ENCODE measurements at places on chromosomes 13 and 19. TPM values are rescaled to one million over a fixed set of nuclear protein-coding genes. Genes with fewer than 3 reads are reported as not detected.

SMAD9 gene
- total RNA-seq: 19.7 TPM

CGB3 gene
- total RNA-seq: 6.1 TPM

TLE6 gene
- 3.8 TPM for total RNA-seq

COL5A3 gene
- total RNA-seq: 1.1 TPM

MYH14 gene
- total RNA-seq: 225 TPM

DNA sequence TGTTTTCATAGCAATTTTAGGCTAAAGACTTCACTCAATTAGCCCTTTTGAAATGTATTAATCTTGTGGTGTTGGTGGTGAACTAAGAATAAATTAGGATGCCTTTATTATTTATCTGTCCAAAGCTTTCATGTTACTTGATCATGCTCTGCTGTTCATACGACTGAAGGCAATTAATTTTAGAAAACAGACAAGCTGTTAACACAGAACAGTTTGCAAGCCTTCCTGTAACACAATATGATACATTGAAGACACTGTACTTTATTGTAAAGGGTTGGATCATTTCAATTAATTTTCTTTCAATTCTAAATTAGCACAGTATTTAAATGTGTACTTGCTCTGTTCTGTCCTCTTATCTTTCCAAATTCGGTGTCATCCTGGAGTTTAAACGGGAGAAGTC lies 794.3 kb upstream of the MIR17HG start:
- no peak for DNase-seq

DNA sequence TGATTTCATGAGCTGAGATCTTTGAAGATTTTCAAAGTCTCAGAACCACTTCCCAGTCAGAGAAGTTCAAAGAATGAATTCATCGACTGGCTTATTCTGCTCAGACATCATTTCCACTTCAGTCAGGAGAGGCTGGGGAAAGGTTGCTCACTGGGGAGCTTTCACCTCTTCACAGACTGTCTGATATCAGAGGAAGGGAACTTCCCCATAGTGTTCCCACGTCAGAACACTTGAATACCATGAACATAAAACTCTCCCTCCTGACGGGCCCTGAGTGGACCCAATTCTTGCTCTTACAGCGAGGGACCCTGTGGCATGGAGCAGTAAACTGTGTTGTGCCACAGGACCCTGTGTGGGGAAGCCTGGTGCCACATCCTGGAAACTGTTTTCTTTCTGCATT lies 492.6 kb downstream of the COG6 start:
- DNase-seq: no peak

GRCh38 chr19:46224773-46225172 lies 4.8 kb upstream of the IGFL1 start:
- no peak for DNase-seq

DNA sequence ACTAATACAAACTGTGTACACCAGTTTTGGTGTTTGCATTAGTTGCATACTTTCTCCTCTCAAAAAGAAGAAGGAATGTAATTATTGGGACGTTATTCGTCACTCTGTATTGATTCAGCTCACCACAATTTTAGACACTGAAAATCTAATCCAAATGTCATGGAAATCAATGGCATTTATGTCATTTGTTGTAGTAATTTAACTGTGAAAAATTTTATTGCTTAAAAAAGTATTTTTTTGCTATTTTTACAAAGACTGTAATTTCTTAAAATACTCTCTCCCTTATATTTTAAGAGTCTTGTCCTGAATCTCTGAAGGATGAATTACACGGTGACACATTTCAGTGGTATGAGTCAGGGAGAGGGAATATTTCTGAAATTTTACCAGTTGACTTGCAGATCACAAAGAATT lies 2117.6 kb downstream of the PCDH9 start:
- DNase-seq: no peak

GRCh38 chr13:45349438-45349837 lies 8.5 kb upstream of the TPT1 start:
- DNase-seq: no peak

GRCh38 chr13:109454167-109454917 lies 332.0 kb downstream of the IRS2 start:
- no peak for DNase-seq

DNA sequence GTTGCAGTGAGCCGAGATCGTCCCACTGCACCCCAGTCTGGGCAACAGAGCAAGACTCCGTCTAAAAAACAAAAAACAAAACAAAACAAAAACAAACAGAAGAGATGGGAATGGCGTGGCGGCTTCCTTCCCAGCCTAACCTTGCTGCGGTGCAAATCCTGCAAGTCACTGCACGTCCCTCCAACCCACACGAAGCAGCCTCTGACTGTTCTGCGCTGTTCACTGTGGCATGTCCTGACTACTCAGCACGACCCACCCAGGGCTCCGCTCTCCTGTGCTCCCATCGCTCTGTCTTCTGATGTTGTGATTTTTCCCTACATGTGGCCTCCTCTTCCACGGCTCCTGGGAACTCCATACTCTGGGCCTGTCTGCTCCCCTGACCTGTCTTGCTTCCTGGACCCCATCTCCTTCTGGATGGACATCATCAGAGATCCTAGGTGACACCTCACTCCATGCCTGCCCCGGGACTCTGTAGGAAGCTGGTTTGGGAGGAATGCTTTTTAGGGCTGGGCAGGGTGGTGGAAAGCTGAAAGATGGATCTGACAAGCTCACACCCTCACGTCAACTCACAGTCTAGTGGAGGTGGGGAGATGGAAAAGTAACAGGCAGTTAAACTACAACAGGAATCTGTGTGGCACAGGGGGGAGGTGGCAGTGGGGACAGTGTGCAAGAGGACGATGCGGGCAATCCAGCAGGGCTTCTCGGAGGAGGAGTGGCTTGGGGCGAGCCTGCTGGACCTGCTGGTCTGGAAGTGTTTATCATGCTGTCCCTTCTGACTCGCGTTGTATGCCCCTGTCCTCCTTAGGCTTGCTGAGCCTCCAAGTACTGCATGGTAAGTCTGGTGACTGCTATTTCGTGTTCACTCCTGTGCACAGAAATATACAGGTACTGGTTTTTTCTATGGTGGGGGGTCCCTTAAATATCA lies 18.8 kb downstream of the ZSCAN5A start:
- DNase-seq: no peak

- DNase-seq: no peak
Measured at GRCh38 chr13:99972190-99972731, 694 bp upstream of the ZIC5 start.

GRCh38 chr19:9406798-9407352 lies 28.5 kb downstream of the ZNF266 start:
- DNase-seq: no peak

GRCh38 chr13:71626421-71627117 lies 240.4 kb downstream of the DACH1 start:
- DNase-seq: no peak

GRCh38 chr13:44306371-44307192 lies 67.0 kb upstream of the SERP2 start:
- no peak for DNase-seq

DNA sequence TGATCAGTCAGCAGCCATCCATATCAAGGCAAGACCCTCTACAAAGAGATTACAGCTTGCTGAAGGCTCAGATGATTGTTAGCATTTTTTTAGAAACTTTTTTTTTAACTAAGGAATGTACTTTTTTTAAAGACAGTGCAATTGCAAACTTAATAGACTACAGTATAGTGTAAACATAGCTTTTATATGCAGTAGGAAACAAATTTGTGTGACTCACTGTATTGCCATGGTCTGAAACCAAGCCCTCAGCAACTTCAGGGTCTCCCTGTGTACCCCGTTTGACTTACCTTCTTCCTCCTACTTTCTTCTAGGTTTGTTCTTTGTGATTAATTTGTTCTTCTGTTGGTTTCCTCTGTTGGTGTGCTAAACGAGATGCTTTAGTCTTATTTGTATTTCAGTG lies 93.0 kb upstream of the TEX29 start:
- no peak for DNase-seq

DNA sequence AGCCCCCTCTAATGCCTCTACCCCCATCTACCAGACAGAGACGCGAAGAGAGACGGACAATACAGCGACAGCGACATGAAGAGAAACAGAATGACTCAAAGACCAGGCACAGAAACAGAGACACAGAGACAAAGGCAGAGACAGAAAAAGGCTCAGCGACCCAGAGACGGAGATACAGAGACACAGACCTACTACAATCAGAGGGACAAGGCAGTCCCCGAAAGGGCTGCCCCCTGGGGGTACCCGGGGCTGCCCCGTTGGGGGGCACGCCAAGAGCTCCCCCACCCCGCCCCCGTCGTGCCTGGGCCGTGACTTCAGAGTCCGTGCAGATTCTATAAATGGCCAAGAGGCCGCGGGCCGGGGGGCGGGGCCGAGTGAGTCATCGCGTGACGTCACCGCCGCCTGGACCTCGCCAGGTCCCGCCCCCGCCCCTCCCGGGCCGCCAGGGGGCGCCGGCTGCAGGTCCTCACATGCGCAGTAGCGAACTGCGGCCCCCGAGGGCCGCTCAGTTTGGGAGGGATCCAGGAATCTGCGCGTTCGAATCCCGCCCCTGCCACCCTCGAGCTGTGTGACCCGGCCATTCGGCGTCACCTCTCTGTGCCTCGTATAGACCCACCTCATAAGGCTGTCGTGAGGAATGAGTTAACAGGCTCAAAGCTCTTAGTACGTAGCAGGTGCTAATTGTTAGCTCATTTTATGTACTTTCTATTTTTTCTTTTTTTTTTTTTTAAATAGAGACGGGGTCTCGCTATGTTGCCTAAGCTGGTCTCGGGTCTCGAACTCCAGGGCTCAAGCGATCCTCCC lies 2.7 kb upstream of the CNN1 start:
- peak; percentile 93 for DNase-seq

DNA sequence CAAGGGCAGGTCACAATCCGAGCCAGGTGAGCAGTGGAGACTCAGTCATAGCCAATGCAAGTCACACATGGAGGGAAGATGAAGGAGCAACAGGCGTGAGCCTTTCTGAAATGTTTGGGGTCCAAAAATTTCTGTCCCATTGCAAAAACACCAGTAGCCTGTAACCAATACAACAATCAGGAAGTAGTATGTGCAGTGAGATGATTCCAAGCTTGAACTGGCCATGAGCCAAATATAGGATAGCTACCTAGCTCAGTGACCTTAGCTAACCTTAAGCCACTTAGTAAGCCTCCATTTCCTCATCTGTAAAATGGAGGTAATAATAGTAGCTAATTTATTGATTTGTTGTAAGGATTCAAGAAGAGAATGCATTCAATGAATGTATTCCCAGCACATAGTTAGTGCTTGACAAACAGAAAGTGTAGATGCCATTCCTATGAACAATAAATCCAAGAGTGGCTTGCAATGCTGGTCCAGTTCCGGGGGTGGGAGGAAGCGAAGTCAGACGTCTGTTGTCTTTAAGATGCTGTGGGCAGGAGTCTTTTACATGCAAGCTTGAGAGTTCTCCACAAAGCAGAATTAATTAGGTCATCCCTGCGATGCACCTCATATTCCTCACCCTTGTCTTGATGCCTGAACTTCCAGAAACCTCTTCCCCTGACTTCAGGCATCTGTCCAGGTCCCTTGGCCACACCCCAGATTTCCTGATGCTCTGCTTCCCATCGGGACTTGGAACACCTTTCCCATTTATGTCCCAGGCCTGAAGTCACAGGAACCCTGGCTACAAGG lies 195.7 kb upstream of the UBL3 start:
- DNase-seq: no peak

GRCh38 chr13:97242755-97243497 lies 20.8 kb downstream of the MBNL2 start:
- no peak for DNase-seq

DNA sequence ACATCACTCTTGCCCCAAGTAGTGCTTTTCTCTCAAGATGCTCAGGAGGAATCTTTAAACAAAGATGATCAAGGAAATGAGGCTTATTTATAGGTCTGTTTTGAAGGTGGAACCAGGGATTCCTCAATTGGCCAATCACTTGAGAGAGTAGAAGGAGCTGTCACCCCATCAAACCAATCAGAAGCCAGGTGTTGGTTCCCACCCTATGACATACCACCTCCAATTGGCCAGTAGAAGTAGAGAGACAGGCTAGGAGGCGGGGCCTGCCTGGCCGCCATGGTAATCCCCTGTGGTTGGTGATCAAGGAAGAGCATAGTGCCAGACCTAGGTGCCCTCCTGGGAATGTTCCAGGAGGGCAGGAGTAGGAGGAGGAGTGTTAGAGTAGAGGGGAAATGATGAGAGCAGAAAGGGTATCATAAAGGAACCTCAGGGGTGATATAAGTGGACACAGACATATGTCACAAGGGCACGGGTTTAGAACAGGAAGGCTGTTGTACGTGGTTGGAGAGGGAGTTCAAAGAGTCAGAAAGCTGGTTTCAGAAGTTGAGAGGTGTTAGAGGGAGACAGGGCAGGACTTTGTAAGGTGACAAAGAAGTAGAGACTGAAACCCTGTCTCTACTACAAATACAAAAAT lies 10.5 kb downstream of the PMIS2 start:
- DNase-seq: no peak

- peak; percentile 63 for DNase-seq
Measured at GRCh38 chr13:112247471-112248405, 128.4 kb upstream of the SPACA7 start.

DNA sequence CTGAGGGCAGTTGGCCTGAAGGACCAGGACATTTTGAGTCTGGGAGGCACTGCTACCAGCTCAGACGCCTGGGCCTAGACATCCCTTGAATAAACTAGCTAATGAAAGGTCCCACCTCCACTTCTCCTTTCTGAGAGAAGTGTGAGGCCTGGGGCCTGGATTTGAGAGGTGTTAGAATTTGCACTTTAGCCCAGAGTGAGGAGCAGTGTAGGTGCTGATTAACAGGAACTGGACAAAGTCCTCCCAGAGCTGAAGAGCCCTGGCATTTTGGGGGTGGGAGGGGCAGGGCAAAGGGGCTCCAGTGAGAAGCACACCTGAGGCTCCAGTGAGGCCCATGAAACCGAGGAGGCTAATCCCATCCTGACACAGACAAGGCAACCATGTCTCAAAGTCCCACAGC lies 15.2 kb upstream of the SLC1A5 start:
- no peak for DNase-seq

- no peak for DNase-seq
Measured at GRCh38 chr13:78586706-78587105, 16.6 kb downstream of the POU4F1 start.

DNA sequence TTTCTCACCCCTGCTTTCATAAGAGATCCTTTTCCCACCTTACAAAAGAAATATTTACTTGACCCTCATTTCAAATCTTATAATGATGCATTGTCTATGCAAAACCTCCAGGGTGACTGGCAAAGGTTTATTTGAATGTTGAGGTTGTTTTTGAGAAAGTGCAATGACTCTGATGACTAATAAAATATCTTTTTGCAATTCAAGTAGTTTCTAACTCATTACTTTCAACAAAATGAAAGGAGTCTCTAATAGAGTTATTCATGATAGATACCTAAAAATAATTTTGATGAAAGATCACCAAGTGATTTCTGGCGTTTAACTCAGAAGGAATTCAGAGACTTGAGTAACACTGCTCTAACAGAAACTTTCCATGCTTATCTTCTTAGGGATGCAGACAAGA lies 144.2 kb downstream of the FOXO1 start:
- DNase-seq: no peak

- DNase-seq: no peak
Measured at GRCh38 chr13:104004572-104004971, 938.4 kb upstream of the SLC10A2 start.

- DNase-seq: no peak
Measured at GRCh38 chr13:48318821-48319511, 15.4 kb downstream of the RB1 start.

GRCh38 chr13:21567714-21568113 lies 36.3 kb downstream of the MICU2 start:
- DNase-seq: no peak

All from type B pancreatic cell (in vitro differentiated cells).